ENCODE measurements at places on chromosomes 11 and 22.
A peak's percentile ranks its signal among the peaks of the same experiment; 100 is the strongest.

DNA sequence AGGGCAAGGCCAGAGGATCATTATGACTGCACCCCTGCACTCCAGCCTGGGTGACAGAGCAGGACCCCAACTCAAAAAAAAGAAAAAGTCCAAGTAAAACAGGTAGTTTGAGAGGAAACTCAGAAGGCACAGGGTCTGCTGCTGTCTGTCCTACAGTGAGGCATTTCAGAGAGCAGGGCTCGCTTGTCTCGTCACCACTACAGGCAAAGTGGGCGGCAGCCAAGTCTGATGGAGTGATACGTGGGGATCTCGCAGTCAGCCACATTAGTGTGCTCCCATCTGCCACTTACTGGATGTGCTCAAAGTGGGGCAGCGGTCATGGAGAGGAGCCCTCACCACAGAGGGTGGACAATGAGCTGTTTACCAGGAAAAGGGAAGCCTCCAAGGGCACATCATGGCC, 42.1 kb downstream of the PI4KA start:
- no peak for DNase-seq

DNA sequence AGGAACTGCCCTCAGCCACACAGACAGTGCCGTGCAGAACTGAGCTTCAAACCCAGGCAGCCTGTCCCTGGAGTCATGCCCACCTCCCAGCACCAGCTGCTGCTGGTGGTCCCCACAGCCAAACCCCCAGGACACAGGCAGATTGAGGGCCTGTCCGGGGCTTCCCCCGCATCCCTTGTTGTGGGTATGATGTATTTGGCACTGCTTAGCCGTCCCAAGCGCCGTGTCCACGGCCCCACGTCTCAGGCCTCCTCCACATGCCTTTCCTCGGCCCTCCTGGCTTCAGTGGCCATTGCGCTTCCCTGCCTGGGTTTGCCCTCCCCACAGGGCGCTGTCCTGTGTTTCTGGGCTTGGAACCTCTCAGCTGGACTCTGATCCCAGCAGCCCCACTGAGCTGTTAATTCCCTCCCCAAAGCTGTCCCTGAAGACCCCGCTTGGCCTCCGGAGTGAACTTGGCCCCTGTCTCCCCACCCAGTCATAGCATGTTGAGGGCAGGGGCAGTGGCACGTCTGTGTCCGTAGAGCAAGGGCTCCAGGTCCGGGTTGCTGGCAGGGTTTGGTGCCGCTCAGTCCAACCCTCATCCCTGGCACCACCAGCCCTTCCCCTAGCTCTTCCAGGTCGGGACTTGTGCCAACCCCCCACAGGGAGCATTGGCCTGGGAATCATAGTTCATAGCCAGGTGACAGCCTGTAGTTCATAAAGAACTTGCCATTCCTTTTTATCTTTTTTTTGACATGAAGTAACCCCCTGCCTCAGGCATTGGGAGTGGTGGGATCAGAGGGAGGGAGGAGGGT, 34.5 kb upstream of the TEF start:
- DNase-seq: no peak

DNA sequence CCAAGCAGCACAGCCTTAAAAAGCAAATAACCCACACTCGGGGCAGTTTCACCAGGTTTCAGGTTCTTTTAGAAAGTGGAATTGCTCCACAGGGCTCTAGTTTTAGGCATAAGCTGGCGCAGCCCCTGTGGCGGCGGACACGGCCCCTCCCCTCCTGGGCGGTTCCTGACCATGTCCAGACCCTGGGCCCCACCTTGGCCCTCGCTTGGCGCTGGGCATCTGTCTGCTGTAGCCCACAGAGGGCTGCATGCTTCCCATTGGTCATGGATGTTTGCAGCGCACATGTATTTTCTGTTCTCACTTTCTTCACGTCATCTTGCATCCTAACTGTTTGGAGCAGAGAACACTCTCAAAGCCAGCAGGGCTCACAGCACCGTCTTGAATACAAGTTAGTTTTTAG, 244.3 kb downstream of the BRD1 start:
- DNase-seq: no peak

- no peak for DNase-seq
These were observed at the start of gene TAGLN for GRCh38 chr11:117199053-117199915. TAGLN (plus strand) TSS chr11:117199370; CDS start chr11:117203014, 3,644 bp downstream.

DNA sequence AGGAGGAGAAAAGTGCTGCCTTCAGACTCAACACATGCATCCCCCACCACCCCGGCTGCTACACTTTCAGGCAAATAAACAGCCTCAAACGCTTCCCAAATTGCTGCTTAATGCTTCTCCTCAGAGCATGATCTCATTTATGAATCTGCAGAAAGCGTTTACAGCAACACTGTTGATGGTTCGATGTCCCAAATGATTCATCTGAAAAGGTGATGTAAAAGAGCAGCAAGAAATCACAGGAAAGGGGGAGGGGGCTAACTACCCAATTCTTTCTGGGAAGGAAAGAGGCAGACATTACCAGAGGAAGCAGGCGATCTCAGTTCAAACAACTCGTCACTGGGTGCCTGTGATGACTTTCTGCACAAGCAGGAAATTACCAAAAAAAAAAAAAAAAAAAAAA, 119.6 kb downstream of the TENM4 start:
- DNase-seq: no peak

GRCh38 chr11:107719557-107720302, 7.9 kb upstream of the SLN start:
- DNase-seq: peak; percentile 68

DNA sequence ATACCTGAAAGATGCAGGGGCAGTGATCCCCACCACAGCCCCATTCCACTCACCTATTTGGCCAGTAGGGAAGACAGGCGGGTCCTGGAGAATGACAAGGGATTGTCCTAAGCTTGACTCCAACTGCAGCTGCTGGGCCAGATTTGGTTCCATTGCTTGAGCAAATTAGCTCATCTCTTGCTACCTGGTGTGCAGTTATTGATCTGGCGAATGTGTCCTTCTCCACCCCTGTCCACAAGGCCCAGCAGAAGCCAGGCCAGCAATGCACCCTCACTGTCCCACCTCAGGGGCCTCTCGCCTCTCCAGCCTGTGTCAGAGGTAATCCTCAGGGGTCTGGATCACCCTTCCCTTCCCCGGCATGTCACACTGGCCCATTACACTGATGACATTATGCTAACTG, 23.3 kb downstream of the TSPAN32 start:
- no peak for DNase-seq

DNA sequence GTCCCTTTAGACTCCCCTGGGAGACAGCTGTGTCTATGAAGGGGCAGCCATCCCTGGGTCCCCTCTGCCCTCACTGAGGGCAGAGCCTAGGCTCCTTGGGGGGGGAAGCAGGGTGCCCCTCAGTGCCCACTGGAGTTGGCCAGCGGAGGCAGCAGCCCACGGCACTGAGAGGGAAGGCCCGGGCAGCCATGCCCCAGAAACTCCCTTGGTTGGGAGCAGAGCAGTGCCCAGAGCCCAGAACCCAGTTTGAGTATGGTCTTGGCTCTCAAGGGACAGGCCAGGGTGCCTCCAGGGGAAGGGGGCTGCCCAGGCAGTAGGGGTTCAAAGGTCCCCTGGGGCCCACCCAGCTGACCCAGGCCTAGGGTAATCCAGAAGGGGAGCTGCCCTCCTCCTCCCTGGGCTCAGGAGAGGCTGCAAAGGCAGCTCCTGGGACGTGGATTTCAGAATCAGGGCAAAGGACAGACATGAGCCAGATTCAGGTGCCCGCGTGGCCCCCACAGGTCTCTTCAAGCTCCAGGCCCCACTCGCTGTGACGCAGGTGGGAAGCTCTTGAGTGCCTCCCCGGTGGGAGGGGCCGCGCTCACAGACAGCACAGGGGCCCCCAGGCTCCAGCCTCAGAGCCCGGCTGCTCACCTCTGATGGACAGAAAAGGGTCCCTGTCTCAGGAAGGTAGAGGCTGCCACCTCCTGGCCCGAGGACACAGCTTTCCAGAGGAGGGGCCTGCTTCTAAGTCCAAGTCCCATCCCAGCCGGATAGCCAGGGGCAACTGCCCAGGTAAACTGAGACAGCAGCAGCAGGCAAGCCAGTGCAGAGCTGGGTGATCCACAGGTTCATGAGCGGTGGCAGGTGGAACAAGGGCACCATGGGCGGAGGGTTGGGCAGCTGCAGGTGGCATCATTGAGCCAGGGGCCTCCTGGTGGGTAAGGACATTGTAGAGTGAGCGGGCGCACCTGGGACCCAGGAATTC, 2.6 kb downstream of the C11orf21 start:
- DNase-seq: no peak

Measured in DMS 273 treated with DMSO at 0.1 percent for 48 hours (cell line).